ENCODE measurements at places on chromosomes 3 and 15. TPM values are rescaled to one million over a fixed set of nuclear protein-coding genes. Genes with fewer than 3 reads are reported as not detected.

Gene ST8SIA2
- 6.0 TPM for polyA plus RNA-seq

Gene IMPG2
- polyA plus RNA-seq: 0.41 TPM

Gene EOMES
- polyA plus RNA-seq: 0.19 TPM

Gene SLC28A1
- polyA plus RNA-seq: 4.7 TPM

Gene FAM240A
- 0.08 TPM for polyA plus RNA-seq

DNA sequence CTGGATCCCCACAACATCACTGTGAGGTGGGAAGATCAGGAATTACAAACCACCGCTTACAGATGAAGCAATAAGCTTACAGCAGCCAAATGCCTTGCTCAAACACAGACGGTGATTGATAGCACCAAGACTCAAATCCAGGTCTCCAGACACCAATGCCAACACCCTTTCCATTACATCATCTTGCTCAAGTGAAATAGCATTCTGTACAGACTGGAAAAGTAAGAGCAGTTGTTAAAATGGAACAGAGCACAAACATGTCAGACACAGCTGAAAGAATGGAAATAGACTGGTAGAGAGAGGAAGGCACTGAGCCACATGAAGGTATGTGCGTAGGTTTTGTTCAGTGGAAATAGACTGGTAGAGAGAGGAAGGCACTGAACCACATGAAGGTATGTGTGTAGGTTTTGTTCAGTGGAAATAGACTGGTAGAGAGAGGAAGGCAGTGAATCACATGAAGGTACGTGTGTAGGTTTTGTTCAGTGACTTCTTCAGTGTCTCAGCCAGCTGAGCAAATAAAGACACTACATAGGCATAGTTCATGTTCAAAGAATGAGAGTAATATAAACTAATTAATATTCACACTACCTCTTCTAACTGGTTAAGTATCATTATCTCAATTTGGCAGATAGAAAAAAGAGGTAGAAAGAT lies 15.6 kb downstream of the CLDN1 start:
- no peak for DNase-seq

GRCh38 chr3:65996589-65996988 lies 42.1 kb downstream of the MAGI1 start:
- no peak for DNase-seq

- no peak for DNase-seq
Observed at GRCh38 chr15:88649753-88650551, 11.1 kb downstream of the ISG20 start.

GRCh38 chr3:127497676-127498075 lies 92.9 kb downstream of the TPRA1 start:
- no peak for DNase-seq

GRCh38 chr3:119637679-119638477 lies 22.5 kb downstream of the POPDC2 start:
- no peak for DNase-seq

GRCh38 chr3:48709051-48709461 lies 8.0 kb downstream of the IP6K2 start:
- DNase-seq: no peak

DNA sequence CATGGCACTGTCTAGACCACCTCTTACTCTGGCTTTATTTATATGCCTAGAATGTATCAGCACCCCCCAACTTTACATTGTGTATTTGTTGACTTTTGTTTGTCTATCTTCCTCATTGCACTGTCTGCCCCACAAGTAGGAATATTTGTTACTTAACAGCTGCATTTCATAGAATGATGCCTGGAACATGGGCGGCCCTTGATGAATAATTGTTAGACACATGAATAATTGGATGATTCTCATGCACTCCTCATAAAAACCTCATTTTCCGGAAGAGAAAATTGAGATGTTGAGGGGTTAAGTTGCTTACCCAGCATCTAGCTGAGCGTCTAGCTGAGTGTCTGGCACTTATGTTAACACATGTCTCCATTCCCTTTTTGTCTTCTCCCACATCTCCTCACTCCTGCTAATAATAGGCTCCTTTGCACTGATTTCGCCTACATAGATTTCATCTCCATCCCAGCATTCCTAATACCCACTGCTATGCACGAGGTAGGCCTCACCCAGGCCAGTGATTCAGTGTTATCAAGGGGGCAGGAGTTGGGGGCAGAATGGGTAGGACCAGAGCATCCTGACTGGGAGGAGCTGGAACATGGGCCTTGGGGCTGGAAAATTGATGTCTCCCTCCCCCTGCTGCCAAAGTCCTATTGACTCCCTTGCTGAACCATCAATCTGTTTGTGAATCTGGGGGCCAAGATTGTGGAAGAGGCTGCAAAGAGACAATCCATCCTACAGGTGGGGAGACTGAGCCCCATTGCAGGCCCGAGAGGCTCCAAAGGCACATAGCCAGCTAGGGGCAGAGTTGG lies 7.8 kb upstream of the WNT7A start:
- no peak for DNase-seq

GRCh38 chr3:60931452-60931851 lies 319.8 kb downstream of the FHIT start:
- no peak for DNase-seq

GRCh38 chr15:66879531-66880368 lies 177.7 kb downstream of the SMAD6 start:
- DNase-seq: no peak

DNA sequence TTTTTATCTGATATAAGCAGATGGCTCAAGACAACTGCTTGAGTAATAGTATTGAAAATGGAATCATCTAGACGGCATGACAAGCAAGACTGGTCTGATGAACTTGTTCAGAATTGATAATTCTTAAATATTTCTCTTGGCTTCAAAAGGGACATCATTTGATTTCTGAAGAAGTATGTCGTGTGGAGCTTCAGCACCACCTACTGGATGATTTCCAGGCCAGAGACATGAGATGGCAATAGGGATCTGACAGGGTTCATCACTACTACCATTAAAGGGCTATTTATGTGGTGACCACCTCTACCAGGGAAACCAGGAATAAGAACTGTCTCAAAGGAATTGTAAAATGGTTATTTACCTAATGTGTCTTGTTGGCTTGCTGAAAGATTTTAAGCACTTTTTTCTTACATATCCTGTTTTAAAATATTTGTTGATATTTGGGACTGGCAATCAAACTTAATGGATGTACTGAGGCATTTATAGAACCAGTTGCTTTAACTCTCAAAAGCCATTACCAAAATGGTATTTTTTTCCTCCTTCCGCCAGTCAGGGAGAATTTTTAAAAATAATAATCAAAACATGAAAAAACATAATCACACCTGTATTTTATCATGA lies 99.5 kb upstream of the FAM98B start:
- peak; percentile 41 for DNase-seq

DNA sequence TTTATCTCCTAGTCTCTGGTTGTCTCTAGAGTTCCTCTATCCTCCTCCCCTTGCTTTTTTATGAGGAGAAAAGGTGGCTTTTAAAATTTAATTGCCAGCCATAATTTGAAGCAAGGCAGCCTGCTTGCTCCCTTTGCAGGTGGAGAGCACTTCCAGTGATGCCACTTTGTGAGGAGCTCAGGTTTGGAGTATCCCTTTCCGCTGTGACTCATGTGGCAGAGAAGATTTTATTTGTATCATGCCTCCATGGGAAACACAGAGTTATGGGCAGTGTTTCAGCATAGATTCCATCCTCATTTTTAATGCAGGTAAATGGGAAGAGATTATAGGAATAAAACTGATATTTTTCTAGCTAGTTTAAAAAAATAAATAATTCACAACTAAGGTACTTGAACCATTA lies 7.0 kb downstream of the PPM1L start:
- DNase-seq: no peak

DNA sequence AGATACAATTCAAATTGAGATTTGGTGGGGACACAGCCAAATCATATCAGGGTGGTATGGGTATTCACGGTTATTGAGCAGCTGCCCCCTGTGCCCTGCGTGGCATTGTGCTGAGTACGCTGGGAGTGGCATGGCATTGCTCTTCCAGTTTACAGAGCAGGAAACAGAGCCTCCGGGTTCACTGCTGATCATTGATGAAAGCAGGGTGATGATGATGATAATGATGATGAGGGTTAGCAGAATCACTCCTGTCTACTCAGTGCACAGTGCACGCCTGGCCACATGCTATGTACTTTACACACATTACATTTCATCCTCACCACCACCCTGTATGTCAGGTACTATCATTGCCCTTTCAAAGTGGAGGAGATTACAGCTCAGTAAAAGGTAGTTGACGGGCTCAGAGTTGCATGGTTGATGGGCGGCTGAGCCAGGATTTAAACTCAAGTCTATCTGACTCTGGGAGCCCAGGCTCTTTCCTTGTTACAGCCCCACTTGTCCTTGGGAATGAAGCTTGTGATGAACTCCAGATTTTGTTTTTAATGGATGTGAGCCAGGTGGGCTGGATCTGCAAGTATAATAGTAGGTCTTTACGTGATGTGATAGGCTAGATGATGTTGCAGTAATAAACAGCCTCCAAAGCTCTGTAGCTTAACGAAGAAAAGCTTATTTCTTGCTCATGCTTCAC lies 87.6 kb upstream of the MYZAP start:
- no peak for DNase-seq

GRCh38 chr3:95134693-95135413 lies 1072.0 kb downstream of the NSUN3 start:
- no peak for DNase-seq

GRCh38 chr15:72916897-72917296 lies 133.3 kb upstream of the ADPGK start:
- no peak for DNase-seq

DNA sequence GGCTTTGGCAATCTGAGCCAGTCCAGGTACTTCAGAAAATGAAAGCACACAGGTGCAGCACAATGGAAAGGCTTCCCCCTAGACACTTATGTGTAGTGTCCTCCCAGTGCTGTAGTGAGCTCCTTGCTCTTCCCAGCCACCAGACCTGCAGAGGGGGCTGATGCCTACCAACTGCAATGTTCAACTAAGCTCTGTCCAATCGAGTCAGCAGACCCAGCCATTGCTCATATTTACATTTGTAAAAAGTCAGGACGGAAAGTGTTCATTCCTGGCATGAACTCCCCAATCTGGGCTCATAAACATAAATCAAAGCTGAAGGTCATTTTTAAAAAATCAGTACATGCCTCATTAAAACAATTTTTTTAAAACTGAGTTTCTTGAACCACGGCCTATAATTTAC lies 73.0 kb downstream of the FOXP1 start:
- DNase-seq: no peak

DNA sequence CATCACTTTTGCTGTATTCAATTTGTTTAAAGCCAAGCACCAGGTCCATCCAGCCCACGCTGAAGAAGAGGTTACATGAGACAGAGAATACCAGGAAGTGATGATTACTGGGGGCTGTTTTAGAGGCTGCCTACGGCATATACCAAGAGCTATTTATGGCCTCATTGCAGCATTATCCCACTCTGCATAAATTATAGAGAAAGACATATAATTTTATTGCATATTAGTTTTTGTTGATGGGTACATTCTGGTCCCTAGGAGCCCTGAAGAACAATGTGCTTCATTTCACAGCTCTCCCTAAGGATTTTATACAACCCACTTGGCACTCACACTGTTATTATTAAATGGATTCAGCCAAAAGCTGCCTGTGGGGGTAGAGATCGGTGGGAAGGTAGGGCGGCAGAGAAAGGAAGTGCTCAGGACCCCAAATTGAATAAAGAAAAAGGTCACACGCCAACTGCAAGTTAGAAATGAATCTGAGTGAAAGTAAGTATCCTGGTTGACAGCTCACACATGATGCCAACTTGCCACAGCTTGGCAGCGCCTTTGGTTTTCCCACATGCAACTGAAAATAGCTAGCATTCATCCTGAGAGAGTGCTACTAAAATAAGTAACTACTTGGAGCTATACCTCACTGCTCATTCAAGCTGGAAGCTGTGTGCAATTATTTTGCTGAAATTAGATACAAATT lies 73.7 kb downstream of the CCNL1 start:
- DNase-seq: no peak
